Cardiac muscle cell (in vitro differentiated cells and primary cell): ENCODE measurements at places on chromosomes 5 and 9. TPM values are rescaled to one million over a fixed set of nuclear protein-coding genes. Genes with fewer than 3 reads are reported as not detected.

The IFNB1 gene
- total RNA-seq, result not detected in 2 replicates

GRCh38 chr9:74503666-74504065 lies 6.5 kb downstream of the RORB start:
- DNase-seq, result no peak

GRCh38 chr9:94746541-94747370 lies 20.3 kb downstream of the AOPEP start:
- no peak for DNase-seq

The TNC gene
- total RNA-seq, result 29.7 and 39.2 TPM in 2 replicates

The PCDH12 gene
- total RNA-seq, result 0.28 and 0.57 TPM in 2 replicates

- peak; percentile 94 for DNase-seq
Measured at GRCh38 chr9:132406554-132407122, at the start of gene TTF1. TTF1 (minus strand) TSS chr9:132406840; CDS start chr9:132402821, 4,019 bp downstream.

DNA sequence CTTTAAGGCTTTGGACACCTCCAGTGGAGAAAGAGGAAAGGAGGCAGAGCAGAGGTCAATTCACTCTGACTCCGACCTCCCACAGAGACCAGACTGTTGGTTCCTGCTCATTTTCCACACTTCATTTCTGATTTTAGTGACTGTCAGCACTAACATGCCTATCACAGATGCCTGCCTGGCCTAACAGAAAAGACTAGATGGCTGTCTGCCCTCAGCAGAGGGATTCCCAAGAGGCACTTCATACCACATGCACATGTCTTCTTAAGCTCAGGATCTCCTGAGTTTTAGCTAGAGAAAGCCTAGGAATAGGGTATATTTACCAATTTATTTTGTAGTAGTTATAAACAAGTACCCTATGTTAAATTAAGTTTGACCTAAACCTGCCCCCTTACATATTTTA lies 336.0 kb downstream of the ENC1 start:
- no peak for DNase-seq

The CSNK1A1 gene
- 282 and 286 TPM in 2 replicates for total RNA-seq

DNA sequence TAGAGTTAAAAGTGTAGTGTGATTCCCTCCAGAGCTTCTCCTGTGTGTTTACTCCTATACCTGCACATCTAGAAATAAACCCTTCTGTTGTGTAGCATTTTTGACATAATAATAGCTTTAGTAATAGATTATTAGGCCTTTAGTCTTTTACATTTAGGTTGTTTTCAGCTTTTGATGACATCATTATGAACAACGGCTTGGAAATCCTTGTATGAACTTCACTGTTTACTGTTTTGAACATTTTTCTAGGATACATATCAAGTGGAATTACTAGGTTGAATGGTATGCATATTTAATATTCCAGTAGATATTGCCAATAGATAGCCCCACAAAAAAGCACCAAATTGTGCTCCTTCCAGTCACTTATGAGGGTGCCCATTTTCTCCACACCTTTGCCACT lies 174.0 kb downstream of the ARHGAP26 start:
- no peak for DNase-seq

DNA sequence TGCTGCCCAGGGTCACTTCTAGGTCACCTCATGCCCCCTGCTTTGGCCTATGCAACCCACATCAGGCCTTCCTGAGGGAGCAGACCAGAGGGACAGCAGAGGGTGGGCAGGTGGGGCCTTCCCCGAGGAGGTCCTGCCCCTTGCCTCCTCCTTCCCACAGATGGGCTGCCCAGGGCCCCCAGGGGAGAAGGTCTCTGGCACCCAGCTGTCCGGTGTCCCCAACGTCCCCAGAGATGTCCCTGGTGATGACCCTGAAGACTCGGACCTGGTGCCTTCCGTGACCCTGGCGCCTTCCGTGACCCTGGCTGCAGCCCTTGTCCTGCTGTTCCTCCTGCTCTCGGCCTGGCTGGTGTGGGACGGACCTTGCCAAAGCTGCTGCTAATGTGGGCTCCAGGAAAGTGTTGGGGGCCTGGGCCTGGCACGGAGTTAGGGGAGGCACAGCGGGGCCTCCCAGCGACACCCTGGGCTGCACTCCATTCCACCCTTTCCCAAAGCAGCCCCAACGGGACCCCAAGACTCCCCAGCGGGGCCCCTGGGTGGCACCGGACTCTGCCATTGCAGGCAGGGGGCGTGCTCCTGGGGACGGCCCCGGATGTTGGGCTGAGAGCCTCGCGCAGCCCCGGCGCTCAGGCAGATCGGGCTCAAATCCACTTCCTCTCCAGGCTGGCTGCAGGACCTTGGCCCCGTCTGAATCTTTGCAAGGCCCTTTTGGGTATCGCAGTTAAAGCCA lies 6.8 kb upstream of the SLC2A6 start:
- DNase-seq, result no peak

The PCDHGC5 gene
- 0.74 and 2.2 TPM in 2 replicates for total RNA-seq

- peak; percentile 79 for DNase-seq
Measured at GRCh38 chr9:132507670-132508469, 74.5 kb upstream of the BARHL1 start.

- DNase-seq, result no peak
Measured at GRCh38 chr5:133410335-133410828, 202.0 kb downstream of the FSTL4 start.

The STKLD1 gene
- total RNA-seq, result 2.0 and 2.2 TPM in 2 replicates

DNA sequence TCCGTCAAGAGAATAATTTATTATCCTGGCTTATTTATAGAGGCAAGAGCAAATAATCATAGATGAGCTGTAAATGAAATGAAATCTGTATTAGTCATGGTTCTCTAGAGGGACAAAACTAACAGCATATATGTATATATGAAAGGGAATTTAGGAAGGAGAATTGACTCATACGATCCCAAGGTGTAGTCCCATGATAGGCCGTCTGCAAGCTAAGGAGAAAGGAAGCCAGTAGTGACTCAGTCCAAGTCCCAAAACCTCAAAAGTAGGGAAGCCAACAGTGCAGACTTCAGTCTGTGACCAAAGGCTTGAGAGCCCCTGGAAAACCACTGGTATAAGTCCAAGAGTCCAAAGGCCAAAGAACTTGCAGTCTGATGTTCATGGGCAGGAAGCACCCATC lies 515.9 kb upstream of the CYLC2 start:
- DNase-seq, result no peak

DNA sequence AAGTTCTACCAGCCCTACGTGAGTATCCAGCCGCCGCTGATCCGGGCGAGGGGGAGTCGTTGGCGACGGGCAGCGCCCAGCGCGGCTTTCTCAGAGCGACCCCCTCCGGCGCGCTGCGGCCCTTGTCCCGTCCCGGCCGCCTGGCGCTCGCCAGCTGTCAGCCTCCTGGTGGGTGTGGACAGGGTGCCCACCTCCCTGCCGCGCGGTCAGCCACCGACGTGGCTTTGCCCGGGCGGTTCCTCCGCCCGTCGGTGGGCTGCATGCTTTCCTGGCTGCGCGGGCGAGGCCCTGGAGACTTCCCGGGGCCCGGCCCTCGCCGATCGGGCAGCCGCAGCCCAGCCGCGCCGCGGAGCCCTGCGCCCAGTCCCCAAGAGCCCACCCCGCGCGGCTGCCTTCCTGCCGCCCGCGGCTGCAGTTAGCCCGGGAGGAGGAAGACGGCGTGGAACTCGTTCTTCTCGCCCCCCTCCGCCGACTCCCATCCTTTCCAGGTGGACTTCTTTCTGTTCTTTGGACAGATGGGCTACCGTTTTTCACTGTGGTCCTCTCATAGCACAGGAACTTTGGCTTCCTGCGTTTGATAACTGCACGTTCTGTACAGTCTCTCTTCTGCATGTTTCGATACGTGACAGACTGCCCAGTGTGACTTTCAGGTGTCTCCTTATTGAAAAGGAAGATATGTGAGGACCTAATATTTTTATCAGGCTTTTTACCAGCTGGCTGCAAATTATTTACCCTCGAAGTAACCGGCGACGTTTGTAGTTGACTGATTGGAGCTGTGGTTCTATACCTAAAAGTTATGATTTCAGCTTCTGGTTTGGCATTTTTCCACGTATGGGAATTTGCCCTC lies 577 bp downstream of the AP3S1 start:
- DNase-seq, result no peak

The ADAMTS16 gene
- not detected in 2 replicates for total RNA-seq

The CENPK gene
- total RNA-seq, result 7.1 and 10.8 TPM in 2 replicates

DNA sequence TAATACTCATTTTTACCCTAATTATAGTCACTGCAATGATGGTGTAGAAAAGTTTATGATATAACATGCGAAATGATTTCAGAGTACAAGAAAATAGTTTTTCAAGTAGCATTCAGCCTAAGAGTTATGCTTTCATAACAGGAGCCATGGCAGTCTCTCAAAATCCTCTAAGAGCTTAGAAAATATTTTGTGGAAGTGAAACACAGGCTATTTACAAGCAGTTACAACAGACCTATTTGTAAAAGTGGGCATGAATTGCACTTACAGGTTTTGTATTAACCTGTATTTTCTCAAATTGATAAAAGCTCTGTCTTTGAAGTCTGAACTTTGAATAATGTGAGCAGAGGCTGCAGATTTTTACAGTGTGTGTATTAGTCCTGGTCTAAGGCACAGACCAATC lies 523.3 kb downstream of the LRRC70 start:
- no peak for DNase-seq

GRCh38 chr9:136119883-136120393 lies 1.3 kb upstream of the TMEM250 start:
- DNase-seq, result no peak

DNA sequence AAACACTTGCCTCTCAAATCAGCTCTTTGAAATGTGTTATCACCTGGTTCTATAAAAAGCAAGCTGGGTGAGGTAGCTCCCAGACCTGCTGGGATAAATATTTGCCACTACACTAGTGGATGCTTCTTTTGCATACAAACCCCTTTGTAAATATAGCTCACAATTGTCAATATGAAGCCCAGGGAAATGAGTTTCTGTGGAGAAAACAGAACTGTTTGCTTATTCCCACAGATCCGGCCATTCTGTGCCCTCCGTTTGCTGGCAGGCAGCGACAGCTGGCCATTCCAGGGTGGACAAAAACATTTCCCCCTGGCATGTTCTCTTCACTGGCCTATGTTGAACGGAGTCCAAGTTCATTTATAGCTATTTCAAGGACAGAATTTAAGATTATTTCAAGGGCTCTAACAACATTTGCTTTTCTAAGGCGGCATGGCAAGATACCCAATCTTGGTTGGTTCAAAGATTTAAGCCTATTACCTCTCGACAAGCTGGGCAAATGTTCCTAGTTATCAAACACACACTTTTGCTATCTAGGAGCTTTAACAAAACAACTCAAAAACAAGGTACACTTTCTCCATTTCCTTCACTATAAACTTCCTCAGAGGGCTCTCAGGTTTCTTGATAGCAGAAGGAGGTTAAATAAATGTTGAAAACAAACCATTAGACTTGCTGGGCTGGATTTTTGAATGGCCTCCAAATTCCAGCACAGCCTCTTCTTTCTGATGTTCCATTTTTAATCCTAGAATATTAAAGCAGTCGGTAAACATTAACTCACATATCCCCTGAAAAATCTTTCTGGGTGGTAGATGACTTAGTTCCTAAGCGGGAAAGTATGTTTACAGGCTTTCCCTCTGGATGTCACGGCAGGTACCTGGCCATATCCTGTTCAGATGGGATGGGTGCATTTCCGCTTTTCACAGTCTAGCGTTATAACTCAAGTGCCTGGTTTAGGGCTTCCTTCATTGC lies 332.3 kb downstream of the PLK2 start:
- no peak for DNase-seq

DNA sequence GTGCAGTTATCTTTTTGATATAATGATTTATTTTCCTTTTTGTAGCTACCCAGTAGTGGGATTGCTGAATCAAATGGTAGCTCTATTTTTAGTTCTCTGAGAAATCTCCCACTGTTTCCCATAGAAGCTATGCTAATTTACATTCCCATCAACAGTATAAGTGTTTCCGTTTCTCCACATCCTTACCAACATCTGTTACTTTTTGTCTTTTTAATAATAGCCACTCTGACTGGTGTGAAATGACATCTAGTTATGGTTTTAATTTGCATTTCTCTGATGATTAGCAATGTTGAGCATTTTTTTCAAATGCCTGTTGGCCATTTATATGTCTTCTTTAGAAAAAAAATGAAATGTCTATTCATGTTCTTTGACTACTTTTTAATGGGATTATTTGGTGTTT lies 94.7 kb downstream of the SERINC5 start:
- no peak for DNase-seq

DNA sequence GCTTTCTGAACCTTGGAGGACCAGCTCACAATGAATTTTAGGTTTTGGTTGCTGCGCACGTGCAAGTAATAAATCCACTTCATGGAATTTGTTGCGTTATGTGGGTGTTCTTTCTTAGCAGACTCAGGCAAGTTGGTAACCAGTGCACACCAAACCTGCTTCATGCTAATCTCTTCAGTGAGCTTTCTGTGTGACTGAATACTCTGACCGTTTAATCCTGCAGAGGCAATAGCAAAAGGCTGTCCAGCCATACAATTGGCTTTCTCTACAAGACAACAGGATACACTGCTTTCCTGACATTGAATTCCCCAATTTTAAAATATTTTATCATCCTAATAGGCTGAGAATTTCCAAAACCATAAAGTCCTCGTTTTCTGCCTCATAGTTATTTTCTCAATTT lies 10.3 kb downstream of the UGT3A2 start:
- no peak for DNase-seq

The IL5 gene
- total RNA-seq, result not detected in 2 replicates

- DNase-seq, result no peak
Measured at GRCh38 chr5:1012900-1013237, 4.3 kb downstream of the NKD2 start.
